ENCODE measurements at places on chromosomes 5 and 9. TPM values are rescaled to one million over a fixed set of nuclear protein-coding genes. Genes with fewer than 3 reads are reported as not detected.

- H3K27ac ChIP-seq: no peak overlapping the region
- peaks cover 2% of the 10 kb centered on the region for H3K36me3 ChIP-seq
- peaks cover 32% of the 10 kb centered on the region for H3K4me1 ChIP-seq
- no peak overlapping the region for H3K4me3 ChIP-seq
Measured at GRCh38 chr5:134552301-134552700, 26.8 kb downstream of the JADE2 start.

DNA sequence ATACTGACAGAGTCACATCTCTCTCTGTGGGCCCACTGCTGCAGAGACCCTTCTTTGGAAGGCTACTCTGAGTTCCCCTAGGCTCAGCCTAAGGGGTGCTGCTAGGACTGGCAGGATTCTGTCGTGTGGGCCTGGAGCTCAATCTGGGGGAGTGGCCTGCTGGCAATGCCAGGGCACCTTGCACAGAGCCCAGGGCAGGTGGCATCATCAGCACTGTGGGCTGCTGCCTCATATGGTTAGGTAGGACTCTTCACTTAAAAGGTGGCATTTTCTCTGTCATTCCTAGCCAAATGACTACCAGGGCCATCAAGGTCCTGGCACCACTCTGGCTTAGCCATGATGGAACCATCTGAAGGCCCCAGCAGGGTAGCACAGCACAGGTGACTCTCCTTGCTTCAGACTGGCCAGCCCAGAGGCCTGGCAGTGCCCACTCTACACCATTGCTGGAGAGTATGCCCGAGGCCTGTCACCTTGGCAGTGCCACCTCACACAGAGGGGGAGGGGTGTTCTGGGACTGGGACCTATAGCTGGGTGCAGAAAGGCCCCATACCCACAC is 21.9 kb downstream of the PITX1 start:
- no peak overlapping the region for H3K27ac ChIP-seq
- DNase-seq: no peak
- no peaks in the 10 kb centered on the region for H3K4me1 ChIP-seq
- H3K36me3 ChIP-seq: no peaks in the 10 kb centered on the region

GRCh38 chr5:115321309-115321708 is 24.9 kb upstream of the CCDC112 start:
- no peaks in the 10 kb centered on the region for H3K36me3 ChIP-seq
- H3K4me3 ChIP-seq: no peak overlapping the region
- DNase-seq: no peak
- no peak overlapping the region for H3K27ac ChIP-seq

GRCh38 chr5:179734536-179735164 is 2.0 kb downstream of the MAML1 start:
- no peak overlapping the region for H3K27ac ChIP-seq
- peaks cover 15% of the 10 kb centered on the region for H3K36me3 ChIP-seq
- no peaks in the 10 kb centered on the region for H3K27me3 ChIP-seq
- H3K4me1 ChIP-seq: peaks cover 5% of the 10 kb centered on the region

DNA sequence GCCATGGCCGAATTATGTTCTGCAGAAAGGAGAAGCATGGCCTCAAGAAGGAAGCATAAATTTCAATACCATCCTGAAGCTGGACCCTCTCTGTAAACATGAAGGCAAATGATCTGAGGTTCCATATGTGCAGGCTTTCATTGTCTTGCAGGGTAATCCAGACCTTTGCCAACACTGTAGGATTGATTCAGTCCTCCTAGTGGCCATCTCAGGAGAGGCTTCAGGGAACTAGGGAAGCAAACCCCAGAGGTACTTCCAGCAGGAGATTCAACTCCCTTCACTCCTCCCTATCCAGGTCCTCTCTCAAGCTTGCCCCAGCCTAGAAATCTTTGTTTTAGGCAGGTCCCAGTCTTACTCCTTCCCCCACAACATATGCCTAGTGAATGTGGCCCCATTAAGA is 99.3 kb upstream of the HCN1 start:
- no peak overlapping the region for H3K27ac ChIP-seq
- H3K27me3 ChIP-seq: no peaks in the 10 kb centered on the region
- no peaks in the 10 kb centered on the region for H3K36me3 ChIP-seq
- no peak for DNase-seq

GRCh38 chr9:76153902-76154629 is 240.2 kb downstream of the RFK start:
- H3K27me3 ChIP-seq: no peaks in the 10 kb centered on the region
- H3K36me3 ChIP-seq: peaks cover 1% of the 10 kb centered on the region
- no peaks in the 10 kb centered on the region for H3K4me1 ChIP-seq
- H3K4me3 ChIP-seq: no peak overlapping the region
- H3K27ac ChIP-seq: no peak overlapping the region

GRCh38 chr5:175047048-175047447 is 322.7 kb downstream of the MSX2 start:
- no peak overlapping the region for H3K27ac ChIP-seq
- H3K36me3 ChIP-seq: no peaks in the 10 kb centered on the region
- peaks cover 16% of the 10 kb centered on the region for H3K4me1 ChIP-seq
- H3K4me3 ChIP-seq: no peak overlapping the region
- no peaks in the 10 kb centered on the region for H3K27me3 ChIP-seq

- DNase-seq: no peak
- no peak overlapping the region for H3K4me3 ChIP-seq
- H3K4me1 ChIP-seq: no peaks in the 10 kb centered on the region
- no peaks in the 10 kb centered on the region for H3K27me3 ChIP-seq
- no peaks in the 10 kb centered on the region for H3K36me3 ChIP-seq
Measured at GRCh38 chr5:7663808-7664207, 187.1 kb downstream of the CFAP90 start.

DNA sequence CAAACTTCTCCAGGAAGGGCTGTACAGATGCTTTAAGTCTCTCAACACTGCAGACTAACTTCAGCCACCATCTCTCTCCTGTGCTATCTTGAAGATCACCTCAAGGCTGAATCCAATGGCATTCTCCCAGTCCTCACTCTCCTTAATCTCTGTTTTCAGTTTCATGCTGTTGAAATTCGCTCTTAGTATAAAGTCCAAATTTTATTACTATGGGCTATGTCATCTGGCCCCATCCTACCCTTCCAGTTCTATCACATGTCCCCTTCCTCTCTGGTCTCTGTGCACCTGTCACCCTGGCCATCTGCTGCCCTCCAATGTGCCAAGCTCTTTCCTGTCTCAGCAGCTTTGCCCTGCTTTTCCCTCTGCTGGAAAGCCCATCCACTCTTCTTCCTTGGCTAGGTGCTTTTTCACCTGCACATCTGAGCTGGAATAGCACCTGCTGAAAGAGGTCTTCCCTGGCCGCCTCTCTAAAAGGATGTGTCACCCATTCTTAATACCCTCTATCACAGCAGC is 284.7 kb upstream of the MAP3K1 start:
- no peak for DNase-seq
- H3K27me3 ChIP-seq: no peaks in the 10 kb centered on the region
- peaks cover 16% of the 10 kb centered on the region for H3K4me1 ChIP-seq
- no peak overlapping the region for H3K27ac ChIP-seq
- no peaks in the 10 kb centered on the region for H3K36me3 ChIP-seq
- no peak overlapping the region for H3K4me3 ChIP-seq

DNA sequence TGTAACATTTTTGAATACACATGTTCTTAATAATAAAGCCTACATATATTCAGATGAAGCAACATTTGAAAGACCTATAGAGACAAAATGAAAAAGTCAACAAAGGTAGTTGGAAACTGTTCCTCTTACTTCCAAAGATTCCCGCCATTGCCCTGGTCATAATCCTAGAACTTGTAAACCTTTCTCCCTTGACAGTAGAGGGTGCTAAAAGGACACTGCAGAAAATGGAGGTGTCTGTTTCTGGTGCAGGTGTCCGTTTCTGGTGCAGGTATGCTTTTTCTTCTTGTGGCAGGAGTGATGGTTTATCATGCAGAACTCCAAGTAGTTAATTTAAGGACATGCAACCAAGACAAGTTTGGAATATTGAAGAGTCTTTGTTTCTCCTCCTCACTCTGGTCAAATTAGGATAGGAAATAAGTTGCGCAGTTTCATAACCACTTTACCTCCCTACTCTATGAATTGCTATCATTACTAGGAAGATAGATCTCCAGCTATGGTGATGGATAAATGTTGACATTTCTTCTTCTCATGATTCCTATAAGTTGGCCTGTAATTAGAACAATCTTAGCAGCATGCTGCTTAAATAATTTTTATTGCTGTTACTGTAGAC is 56.0 kb upstream of the FAM174A start:
- no peaks in the 10 kb centered on the region for H3K27me3 ChIP-seq
- H3K4me3 ChIP-seq: no peak overlapping the region
- H3K4me1 ChIP-seq: no peaks in the 10 kb centered on the region
- no peak overlapping the region for H3K27ac ChIP-seq
- DNase-seq: peak; percentile 43

GRCh38 chr9:131411719-131412681 is 18.1 kb downstream of the PRRC2B start:
- no peak for DNase-seq
- H3K4me1 ChIP-seq: peaks cover 7% of the 10 kb centered on the region
- no peaks in the 10 kb centered on the region for H3K36me3 ChIP-seq
- H3K27me3 ChIP-seq: no peaks in the 10 kb centered on the region

DNA sequence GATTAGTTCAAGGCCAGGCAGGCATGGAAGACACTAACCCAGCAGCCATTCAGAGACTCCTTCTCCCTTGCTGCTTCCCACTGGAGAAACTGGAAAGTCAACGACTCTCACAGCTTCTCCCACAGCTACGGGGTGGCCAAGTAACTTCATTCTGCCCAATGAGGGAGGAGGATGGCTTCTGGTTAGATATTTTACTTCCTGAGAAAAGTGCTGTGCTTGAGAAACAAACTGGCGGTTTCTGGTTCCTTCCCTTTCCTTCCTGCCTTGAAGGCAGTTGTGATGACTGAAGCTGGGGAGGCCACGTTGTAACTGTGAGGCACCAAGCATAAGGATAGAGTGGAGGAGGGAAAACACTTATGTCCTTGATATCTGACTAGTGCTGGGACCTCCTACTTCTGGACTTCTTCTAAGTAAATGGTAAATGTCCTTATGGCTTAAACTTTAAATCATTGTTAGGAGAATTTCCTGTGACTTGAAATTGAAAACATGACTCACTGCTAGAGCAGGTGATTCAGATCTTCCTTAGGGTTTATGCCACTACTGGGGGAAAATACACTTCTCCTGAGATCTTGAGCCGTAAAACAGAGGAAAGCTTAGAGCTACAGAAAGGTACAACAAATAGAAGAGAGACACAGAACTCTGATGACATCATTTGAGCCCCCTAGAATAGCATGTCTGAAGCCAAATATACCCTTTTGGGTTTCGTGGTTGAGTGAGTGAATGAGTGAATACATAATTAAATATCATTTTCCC is 3.1 kb upstream of the GNPDA1 start:
- no peak overlapping the region for H3K4me3 ChIP-seq
- no peak for DNase-seq
- no peak overlapping the region for H3K27ac ChIP-seq
- no peaks in the 10 kb centered on the region for H3K36me3 ChIP-seq

DNA sequence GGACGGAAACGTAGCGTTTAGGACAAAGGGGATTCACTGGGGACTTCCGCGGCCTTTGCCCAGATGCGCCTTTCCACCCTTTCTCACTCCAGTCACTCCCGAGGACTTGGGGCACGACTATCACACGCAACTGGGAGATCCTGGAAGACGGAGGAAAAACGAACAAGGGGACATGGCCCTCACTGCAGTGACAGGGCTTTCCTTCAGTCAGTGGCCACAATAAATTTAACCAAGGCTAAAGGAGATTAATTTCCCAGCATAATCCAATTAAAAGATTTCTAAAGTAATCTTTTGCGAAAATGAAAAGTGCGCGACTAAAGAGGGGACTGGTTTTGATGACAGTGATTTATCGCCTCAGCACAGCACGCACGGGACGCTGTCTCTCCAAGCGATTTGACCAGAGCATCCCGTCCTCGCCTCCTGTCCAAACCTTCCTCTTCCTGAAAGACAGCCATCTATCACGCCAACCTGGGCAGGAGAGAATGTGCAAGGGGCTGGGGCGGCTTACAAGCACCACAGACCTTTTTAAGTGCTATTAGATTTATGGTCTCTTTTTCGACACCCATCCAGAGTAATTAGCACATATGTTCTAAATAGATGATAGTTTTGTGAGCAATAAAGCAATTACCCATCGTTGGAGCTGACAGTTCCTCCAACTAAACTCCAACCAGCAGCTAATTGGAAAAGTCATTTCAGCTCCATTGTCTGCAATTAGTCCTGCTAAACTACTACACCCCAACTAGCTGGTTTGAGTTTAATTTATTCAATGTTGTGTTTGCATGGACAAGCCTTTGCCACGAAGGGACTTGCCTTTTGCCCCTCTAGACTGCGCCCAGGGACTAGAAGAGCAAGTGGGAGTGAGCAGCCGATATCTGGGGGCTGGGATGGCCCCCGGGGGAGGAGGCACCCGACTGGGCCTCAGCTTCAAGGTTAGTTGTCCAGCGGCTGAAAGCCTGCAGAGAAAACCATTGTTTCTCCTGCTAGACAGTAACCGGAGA is 7.4 kb downstream of the NR2F1-AS1 start:
- H3K27ac ChIP-seq: no peak overlapping the region
- H3K4me3 ChIP-seq: no peak overlapping the region
- DNase-seq: no peak
- H3K36me3 ChIP-seq: no peaks in the 10 kb centered on the region
- H3K27me3 ChIP-seq: no peaks in the 10 kb centered on the region

DNA sequence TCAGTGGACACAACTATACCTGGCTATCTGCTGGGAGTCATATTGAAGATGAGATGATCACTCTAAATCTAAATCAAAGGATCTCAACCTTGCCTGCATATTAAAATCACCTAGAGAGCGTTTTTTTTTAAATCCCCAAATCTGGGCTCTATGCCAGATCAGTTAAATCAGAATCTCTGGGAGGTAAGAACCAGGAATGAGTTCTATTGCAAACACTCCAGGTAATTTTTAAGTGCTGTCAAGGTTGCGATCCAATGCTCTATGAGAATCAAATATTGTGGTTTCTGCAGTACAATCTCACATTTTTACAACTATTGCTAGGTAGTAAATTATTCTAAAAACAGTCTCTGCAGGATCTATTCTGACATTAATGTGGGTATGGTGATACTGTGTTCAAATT is 202.3 kb upstream of the OR13F1 start:
- 0 out of 2 replicates have a peak, but pooled peaks cover 4% of the 10 kb centered on the region for H3K27me3 ChIP-seq
- H3K4me3 ChIP-seq: no peak overlapping the region
- H3K36me3 ChIP-seq: no peaks in the 10 kb centered on the region
- H3K4me1 ChIP-seq: no peaks in the 10 kb centered on the region

GRCh38 chr5:180470966-180471582 is 23.1 kb upstream of the CNOT6 start:
- H3K27ac ChIP-seq: no peak overlapping the region
- no peak overlapping the region for H3K4me3 ChIP-seq
- no peaks in the 10 kb centered on the region for H3K36me3 ChIP-seq
- H3K4me1 ChIP-seq: peaks cover 14% of the 10 kb centered on the region
- H3K27me3 ChIP-seq: no peaks in the 10 kb centered on the region
- DNase-seq: peak; percentile 32

- H3K27ac ChIP-seq: no peak overlapping the region
- no peaks in the 10 kb centered on the region for H3K27me3 ChIP-seq
- no peak overlapping the region for H3K4me3 ChIP-seq
- peak; percentile 48 for DNase-seq
- peaks cover 4% of the 10 kb centered on the region for H3K4me1 ChIP-seq
- no peaks in the 10 kb centered on the region for H3K36me3 ChIP-seq
Measured at GRCh38 chr5:76601470-76601869, 21.7 kb downstream of the F2RL2 start.

CYLC2 gene
- not detected for total RNA-seq

STK32A gene
- total RNA-seq: 1.2 TPM

EIF4E1B gene
- 0.07 TPM for total RNA-seq

FAM221B gene
- total RNA-seq: not detected

ZDHHC11B gene
- total RNA-seq: 3.8 TPM

PALM2AKAP2 gene
- 0.34 TPM for total RNA-seq

All from HCT116 (cell line).